ENCODE measurements at places on chromosomes 12 and 14. TPM values are rescaled to one million over a fixed set of nuclear protein-coding genes. Genes with fewer than 3 reads are reported as not detected.

DNA sequence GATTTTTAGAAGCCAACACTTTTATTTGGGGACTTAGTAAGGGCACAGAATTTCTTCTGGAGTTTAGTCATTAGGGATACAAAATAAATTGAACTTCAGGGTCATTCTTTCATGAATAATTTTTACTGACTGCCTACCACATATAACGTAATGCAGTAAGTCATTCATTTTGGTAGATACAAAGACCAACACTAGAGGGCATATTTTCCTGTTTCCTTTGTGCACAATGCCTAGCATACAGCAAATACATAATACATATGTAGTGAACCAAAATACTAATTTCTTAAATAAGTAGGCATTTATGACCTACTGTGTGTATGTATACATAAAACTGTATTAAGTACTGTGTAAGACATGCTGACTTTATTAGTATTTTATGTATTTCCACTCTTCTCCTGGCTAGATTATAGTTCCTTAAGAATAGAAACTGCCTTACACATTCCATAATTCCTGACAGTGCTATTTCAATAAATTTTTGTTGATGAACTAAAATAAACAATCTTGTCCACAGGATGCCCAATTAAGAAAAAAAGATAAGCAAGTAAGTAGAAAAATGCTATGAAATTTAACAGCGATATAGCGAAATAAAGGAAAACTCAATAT, 47.9 kb downstream of the PPP1R12A start:
- ATAC-seq: peak; percentile 56

GRCh38 chr14:89325299-89325883, 91.6 kb downstream of the FOXN3 start:
- no peak for ATAC-seq

- ATAC-seq: no peak
Measured at GRCh38 chr14:56417173-56417572, 162.4 kb upstream of the TMEM260 start.

GRCh38 chr12:92554158-92555073, 148.4 kb upstream of the PLEKHG7 start:
- ATAC-seq: no peak

GRCh38 chr14:101226265-101226602, 322.7 kb upstream of the RTL1 start:
- no peak for ATAC-seq

Gene SLC4A8
- 0.20 TPM for total RNA-seq

Gene FAM186B
- total RNA-seq: 0.36 TPM

DNA sequence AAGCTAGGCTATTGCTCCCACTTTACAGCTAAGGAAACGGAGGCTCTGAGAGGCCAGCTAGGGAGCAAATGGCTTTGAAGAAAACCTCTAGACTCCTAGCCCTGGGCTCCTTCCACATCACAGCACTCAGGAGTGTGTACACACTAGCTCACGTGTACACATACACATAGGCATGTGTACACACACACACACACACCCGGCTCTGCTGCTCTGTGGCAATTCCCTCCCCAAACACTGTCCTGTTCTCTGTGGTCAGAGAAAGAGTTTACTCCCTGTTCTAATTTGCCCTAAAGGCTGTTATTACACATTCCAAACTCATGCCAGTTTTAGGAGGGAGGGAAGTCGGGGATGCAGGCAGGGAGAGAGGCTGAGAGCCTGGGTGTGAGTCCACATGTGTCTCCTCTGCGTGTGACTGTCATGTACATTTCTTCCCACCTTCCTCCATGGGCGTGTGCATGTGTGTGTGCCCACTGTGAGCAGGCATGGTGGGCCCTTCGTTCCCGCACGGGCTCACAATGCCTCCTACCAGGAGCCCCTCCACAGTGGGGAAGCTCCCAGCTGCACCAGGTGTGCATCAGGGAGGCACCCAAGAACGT, 14.2 kb downstream of the TRPV4 start:
- ATAC-seq: peak; percentile 61

Gene LRP1-AS
- total RNA-seq: not detected

GRCh38 chr12:66837311-66837627, 158.4 kb upstream of the GRIP1 start:
- no peak for ATAC-seq

Gene GLIPR1L1
- not detected for total RNA-seq

GRCh38 chr12:81819991-81820633, 61.0 kb upstream of the PPFIA2 start:
- ATAC-seq: no peak

Gene DPPA3
- not detected for total RNA-seq

Gene RPS6KL1
- total RNA-seq: 1.7 TPM

DNA sequence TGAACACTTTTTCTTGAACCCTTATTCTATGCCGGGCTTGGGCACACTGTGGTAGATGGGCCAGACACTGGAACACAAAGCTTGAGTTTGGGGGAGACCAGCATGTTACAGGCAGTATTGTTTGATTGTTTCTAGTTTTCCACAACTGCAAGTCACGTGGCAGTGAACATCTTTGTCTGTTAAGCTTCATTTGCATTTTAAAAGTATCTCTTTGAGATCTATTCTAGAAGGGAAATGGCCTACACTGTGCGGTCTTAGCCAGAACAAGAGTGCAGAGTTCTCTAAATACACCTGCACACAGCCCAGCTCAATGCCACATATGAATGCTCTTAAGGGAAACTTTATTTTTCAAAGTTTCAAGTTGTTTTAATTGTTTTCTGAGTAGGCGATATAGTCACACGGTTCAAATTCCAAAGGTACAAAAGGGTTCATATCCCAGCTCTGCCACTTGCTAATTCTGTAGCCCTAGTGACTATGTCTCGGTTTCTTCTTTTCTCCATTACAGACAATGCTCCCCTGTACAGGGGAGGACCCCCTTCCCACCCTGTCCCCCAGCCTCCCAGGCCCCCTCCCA, 24.9 kb downstream of the RIN3 start:
- no peak for ATAC-seq

All from esophagus mucosa (tissue), 1 donor.